H9 (cell line): ENCODE measurements at places on chromosomes 6 and 20.

- DNase-seq = no peak
These were observed 6.0 kb downstream of the LHFPL5 start for GRCh38 chr6:35810971-35811698.

- DNase-seq = no peak
These were observed 37.3 kb downstream of the IPCEF1 start for GRCh38 chr6:154319231-154319858.

GRCh38 chr6:6397842-6398241 lies 77.4 kb upstream of the F13A1 start:
- DNase-seq = no peak

DNA sequence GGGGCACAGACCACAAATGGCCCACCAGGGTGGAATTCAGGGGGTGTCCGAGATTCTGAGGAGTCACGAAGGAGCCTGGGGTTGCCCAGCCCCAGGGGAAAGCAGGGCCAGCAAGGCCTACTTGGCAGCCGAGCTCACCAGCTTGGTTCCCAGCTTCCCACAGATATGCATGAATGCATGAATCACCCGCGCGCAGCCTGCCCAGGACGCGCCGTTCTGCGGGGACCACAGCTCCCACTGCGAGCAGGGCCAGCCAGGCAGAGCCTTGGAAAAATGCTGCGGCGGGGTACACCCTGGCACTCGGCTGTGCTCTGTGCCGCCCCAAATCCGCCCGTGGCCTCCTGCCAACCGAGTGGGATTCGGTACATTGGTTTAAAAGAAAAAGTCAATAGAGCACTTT lies 211.0 kb downstream of the NFATC2 start:
- DNase-seq = no peak

DNA sequence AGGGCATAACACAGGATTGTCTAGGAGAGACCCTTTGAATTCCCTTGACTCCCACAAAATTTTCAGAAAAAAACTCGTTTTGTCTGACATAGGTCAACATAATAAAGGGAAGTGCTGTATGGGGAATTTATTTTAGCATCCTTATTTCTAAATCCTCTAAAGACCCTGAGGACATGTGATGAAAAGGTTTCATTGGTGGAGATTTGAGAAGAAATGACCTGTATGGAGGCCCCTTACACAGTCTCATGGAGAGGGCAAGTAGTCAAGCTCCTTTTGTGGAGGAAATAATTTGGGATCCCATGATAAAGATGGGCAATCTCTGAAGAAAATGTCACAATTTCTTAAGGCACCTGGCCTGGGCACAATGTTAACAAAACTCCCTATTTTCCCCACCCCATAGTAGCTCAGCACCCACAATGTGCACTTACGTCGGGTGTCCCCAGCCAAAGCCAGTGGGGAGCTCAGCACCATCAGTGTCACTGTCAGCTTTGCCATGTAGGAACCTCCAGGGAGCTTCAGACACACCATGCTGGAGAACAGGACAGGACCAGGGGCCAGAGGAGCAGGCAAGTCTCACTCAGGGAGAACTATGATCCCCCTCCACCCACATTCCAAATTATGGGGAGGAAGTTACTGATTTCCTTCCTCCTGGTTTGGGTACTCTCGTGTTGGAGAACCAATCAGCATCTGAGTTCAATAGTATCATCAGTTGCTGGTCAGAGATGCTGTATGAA lies at the start of gene HLA-DRB5:
HLA-DRB5 (minus strand) TSS at position 591 of the 734 bp plus-strand sequence; CDS start at position 528, 63 bp downstream.
- no peak for DNase-seq

- DNase-seq = no peak
These were observed 102.7 kb upstream of the SASH1 start for GRCh38 chr6:148239801-148240460.

GRCh38 chr20:33915726-33916331 lies 77.9 kb upstream of the RALY start:
- peak; percentile 59 for DNase-seq
